Body of pancreas (tissue), 4 donors: ENCODE measurements at places on chromosomes 16 and 17.

DNA sequence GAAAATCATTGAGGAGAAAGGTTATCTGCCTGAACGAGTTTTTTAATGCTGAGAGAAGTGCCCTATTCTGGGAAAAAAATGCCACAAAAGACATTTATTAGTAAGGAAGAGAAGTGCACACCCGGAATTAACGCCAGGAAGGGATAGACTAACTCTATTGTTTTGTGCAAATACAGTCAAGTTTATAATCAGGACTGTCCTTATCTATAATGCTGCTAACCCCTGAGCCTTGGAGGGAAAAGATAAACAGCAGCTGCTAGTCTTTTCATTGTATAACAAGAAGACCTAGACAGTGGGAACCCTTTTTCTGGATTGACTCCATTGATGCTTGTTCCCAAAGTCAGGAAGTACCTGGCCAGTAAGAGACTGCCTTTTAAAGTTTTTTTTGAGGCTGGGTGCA is 26.5 kb downstream of the BCAS3 start:
- DNase-seq: no peak

DNA sequence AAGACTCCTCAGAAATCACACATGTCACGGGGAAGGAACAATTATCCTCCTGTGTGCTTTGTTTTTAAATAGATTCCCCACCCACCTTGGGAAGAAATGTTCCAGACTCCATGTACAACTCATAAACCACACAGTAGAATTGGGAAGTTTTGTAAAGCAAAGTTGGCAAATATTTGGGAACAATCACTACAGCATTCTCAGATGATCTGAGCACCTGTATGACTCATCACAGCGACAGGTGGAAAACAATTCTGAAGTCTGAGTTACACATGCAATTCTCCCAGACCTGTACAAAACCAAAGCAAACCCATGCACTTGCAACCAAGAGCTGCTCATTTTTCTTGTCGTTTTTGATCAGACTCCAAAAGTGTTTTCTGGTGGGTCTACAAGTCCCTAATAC is 14.4 kb upstream of the MYLK3 start:
- no peak for DNase-seq

DNA sequence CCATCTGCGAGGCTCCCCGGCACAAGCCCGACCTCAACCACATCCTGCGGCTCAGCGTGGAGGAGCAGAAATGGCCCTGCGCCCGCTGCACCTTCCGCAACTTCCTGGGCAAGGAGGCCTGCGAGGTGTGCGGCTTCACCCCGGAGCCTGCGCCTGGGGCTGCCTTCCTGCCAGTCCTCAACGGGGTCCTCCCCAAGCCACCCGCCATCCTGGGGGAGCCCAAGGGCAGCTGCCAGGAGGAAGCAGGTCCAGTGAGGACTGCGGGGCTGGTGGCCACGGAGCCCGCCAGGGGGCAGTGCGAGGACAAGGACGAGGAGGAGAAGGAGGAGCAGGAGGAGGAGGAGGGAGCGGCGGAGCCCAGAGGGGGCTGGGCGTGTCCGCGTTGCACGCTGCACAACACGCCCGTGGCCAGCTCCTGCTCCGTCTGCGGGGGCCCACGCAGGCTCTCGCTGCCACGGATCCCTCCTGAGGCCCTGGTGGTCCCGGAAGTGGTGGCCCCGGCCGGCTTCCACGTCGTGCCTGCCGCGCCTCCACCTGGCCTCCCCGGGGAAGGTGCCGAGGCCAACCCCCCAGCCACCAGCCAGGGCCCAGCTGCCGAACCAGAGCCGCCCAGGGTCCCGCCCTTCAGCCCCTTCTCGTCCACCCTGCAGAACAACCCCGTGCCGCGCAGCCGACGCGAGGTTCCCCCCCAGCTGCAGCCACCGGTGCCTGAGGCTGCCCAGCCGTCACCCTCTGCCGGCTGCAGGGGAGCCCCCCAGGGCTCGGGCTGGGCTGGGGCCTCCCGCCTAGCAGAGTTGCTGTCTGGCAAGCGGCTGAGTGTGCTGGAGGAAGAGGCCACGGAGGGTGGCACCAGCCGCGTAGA is 13.1 kb upstream of the PRR35 start:
- peak; percentile 71 for DNase-seq

- no peak for DNase-seq
These were observed 192.8 kb downstream of the FTO start for GRCh38 chr16:53896722-53897121.

- DNase-seq: no peak
These were observed 22.3 kb downstream of the TSPOAP1 start for GRCh38 chr17:58306131-58306951.

- DNase-seq: no peak
These were observed 6.2 kb downstream of the STXBP4 start for GRCh38 chr17:54974759-54975158.

DNA sequence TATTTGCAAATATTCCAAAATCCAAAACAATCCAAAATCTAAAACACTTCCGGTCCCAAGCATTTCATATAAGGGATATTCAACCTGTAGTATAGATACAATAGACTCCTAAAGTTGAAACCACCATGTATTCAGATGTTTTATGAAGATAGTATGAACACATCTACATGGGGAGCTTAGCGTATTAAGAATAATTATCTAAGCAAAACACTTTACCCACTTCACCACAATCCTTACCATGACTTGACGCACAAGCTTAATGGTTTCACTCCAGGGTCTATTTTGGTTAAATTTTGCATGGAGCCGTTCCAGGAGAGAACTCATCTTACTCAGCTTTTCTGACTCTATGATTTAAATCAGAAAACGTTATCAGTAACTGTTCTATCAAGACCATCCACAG is 3.5 kb downstream of the MED1 start:
- no peak for DNase-seq

DNA sequence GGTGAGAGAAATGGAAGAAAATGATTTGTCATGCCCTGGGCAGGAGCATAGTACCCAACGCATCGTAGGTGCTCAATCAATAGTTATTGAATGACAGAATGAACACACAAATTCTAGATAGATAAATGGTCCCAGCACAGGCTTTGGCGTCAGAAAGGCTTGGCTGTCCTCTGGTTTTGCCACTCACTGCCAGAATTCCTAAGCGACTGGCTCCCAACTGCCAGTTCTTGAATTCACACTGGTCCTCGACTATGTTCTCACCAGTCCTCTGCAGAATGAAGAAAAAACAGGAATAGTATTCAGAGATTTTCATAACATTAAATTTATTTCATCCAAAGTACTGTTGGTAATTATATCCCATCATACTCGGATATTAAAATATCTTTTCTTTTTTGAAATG is 163.1 kb upstream of the NOL11 start:
- DNase-seq: no peak

DNA sequence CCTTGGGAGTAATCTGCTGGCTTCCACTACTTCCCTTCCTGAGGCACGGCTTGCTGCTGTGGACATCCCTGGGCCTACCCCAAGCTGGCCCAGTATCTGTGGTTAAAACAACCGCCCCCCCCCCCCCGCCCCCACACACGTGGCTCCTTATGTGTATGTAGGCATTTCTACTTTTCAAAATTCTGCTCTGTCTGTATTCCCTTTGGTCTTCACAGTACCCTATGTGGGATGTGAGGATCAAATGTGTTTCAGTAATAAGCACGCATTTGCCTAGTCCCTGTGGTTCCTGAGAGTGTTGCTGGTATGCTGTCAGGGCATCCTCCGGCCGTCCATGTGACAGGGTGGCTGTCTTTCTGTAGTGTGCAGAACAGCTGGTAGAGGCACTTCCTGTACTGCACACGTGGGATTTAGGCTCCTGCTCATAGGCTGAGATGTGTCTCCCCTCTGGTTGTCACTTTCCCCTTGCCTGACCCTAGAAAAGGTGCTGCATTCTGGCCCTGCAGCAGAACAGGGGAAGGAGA is 2.2 kb downstream of the NT5M start:
- peak; percentile 25 for DNase-seq

DNA sequence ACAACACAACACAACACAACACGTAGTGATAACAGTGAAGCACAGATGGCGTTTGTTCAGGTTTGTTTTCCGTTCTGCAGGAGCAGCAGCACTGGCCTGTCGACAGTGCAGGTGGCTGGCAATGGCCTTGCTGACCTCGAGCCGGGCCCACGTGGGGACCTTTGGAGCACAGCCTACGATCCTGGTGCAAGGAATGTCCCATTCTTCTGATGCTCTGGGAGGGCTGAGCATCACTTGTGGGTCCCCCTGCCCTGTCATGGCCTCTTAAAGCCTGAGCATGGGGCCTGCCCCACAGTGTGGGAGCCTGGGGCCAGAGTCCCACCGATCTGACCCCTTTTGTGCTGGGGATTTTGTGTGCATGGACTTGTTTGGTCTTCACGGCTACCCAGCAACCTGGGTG is 6.8 kb downstream of the MAP2K3 start:
- no peak for DNase-seq

DNA sequence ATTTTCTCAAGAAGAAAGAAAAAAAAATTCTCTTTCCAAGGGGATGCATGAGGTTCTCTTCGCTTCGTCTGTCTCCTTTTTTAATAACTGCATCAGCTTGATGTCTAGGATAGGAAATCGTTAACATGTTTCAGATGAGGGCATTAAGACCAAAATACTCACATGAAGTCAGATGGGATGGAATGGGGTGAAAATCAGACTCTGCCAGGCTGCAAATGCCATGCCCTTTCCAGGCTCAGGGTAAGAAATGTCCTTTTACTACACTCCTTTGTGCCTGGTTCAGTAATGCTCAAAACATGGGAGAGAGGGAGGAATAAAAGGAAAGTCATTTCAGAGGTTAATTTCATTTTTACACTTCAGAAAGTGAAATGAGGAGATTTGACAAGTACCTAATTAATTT is 21.7 kb upstream of the ERCC4 start:
- DNase-seq: no peak

GRCh38 chr17:37299257-37299980 is 76.4 kb upstream of the C17orf78 start:
- DNase-seq: no peak

DNA sequence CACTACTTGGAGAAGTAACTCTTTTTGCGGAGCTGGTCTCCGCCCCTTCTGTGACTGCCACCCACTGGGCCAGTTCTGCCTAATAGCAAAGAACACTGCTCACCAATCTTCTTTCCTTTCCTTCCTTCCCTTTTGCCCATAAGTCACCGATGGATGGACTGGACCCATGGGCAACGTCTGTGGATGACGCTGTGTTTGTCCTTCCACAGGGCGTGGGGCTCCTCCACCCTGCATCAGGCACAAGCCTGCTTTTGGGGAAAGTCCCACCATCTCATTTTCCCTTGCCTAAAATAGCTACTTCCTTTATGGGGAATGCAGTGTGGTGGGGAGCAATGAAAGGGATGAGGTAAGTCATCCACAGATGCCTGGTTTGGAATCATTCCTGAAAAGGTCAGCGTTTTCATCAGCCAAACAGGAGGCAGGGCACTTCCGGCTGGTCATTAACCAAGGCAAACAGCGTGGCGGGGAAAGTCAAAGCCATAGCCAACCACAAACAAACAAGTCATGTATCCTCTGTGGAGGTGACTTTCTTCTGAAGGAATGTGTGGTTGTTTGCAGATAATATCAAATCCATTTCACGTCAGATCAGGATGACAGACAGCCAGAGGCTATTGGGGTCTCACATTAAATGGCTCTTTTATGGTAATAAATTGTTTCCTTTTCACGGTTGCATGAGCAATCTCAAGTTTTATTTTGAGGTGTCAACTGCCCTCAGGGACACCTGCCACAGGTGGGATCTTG is 30.7 kb upstream of the MED9 start:
- DNase-seq: peak; percentile 66

GRCh38 chr16:14284371-14284770 is 213.3 kb downstream of the MRTFB start:
- no peak for DNase-seq

DNA sequence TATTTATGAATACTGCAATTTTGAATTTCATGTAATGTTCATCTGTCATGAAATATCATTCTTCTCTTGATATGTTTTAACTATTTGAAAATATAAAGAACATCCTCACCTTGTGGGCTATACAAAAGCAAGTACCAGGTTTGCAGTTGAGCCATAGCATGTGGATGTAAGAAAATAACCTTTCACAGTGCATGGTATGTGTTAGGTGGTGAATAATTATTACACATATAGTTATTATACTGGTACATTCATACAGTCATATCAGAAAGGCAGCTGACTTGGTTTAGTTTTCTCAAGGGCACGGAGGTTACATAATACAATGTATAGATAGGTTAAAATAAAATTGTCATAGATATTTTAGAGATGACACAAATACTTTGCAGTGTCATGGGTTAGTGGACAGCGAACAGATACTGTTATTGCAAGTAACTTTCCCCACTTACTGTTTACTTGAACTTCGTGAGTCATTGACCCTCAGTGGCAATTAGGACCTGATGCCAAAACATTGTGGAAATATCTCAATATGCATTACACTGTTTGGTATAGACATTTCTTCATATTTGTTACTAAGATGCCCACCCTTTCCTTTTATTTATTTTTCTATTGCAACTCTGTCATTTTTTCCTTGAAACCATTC is 445.4 kb upstream of the GOT2 start:
- no peak for DNase-seq

DNA sequence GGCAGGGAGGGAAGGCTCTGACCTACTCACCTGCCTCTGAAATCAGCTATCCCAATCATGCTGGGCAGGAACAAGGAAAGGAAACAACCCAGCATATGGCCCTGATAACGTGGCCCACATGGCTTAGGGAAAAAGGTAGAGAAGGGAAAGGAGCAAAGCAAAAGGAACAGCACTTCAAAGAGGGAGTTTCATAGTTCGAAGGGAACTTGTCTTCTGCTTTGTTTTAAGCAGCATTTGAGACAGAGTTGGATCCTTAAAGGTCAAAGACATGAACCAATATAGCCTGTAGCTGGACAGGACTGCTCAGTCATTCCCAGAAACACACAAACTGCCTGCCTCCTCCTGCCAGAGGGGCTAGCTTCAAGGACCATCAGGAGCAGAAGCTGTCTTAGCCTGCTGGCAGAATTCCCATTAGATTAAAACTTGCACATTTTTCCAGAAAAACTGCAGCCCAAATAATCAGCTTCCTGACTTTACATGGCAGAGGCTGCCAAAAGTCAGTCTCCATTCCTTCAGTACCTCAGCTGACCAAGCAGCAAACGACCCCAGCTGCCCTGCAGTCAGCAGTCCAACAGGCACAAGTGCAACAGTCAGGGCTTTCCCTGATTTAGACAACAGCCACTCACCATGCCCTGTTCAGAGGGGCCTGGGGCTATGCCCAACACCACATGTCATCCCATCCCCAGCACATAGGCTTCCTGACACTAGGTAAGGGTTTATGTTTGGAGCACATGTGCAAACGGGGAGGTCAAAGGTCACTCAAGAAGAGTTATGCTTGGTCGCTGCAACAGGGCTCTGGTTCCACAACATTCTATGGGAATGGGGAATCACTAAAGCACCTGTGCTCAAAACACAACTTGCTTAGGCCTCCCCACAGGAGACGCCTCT is 32.5 kb downstream of the RANBP10 start:
- DNase-seq: no peak

GRCh38 chr16:74778646-74779045 is 4.0 kb upstream of the FA2H start:
- DNase-seq: no peak

- DNase-seq: no peak
These were observed 18.0 kb downstream of the C17orf67 start for GRCh38 chr17:56815711-56816110.

- peak; percentile 94 for DNase-seq
These were observed at the start of gene ZNF287 for GRCh38 chr17:16568541-16569357. ZNF287 (minus strand) TSS chr17:16569204; CDS start chr17:16567731, 1,473 bp downstream.

- no peak for DNase-seq
These were observed 11.8 kb downstream of the SLC16A3 start for GRCh38 chr17:82240506-82241182.

- DNase-seq: no peak
These were observed 168.1 kb upstream of the PIRT start for GRCh38 chr17:11005940-11006339.
